Fibroblast of villous mesenchyme (primary cell): ENCODE measurements at places on chromosomes 11 and 22.

GRCh38 chr11:3959015-3959902, 103.8 kb downstream of the STIM1 start:
- peak; percentile 45 for DNase-seq

GRCh38 chr22:47230741-47231140, 468.3 kb downstream of the TBC1D22A start:
- no peak for DNase-seq

DNA sequence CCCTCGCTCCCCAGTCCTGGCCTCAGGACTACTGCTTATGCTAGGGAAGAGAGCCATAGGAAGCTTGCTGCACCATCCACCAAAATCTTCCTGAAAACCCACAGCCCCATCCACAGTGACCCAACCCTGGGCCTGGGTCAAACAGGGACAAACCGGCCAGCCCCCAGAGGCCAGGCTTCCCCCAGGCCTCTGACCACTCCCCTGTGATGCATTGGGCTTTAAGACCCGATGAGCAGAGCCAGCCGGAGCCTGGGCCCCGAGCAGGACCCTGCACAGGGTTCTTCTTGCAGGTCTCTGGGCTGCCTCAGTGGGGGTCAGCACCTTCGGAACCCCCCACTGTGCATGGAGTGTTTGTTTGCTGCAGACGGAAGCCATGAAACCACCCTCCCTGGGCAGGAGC, 583.7 kb downstream of the BRD1 start:
- DNase-seq, result no peak

DNA sequence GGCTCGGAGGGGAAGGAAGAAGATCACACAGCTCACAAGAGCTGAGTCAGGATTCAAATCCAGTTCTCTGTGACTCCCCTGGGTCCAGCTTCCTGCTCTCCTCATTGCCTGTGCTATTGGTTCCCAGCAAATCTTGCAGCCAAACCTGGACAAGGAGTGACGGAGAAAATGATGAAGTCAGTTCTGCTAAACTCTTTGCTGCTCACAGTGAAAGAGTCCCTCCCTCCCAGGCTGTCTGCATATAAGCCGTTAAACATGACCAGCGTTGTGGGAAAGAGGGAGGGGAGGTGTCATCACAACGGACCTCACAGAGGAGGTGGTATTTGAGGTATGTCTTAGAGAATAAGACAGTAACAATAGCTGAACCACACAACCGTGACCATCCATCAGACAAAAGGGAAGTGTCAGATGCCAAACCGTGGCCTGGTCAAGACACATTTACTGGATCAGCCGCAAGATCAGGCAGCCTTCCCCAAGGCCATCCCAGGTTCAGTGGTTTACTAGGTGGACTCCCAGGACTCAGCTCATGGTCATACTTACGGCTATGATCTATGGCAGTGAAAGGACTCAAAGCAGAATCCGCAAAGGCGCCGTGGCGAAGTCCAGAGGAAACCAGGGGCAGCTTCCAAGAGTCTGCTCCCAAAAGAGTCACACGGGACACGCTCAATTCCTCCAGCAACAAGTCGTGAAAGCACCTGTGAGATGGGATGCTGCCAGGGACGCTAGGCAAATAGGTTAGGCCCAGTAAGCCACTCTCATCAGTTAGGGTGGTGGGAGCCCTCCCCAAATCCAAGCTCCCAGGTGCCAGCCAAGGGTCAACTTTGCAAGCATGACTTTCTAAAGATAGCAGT, 2.8 kb upstream of the CYTH4 start:
- no peak for DNase-seq

DNA sequence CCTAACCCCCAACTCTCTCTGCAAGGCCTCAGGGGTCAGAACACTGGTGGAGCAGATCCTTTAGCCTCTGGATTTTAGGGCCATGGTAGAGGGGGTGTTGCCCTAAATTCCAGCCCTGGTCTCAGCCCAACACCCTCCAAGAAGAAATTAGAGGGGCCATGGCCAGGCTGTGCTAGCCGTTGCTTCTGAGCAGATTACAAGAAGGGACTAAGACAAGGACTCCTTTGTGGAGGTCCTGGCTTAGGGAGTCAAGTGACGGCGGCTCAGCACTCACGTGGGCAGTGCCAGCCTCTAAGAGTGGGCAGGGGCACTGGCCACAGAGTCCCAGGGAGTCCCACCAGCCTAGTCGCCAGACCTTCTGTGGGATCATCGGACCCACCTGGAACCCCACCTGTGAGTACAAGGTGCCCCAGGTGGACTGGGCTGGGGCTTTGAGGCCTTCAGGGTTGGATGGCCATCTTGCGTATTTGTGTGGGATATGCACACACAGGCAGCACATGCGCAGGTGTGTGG, at the start of gene BEST1:
Gene BEST1 (plus strand): TSS at position 317 of the 513 bp plus-strand sequence. CDS start 1,456 bp downstream, outside the sequence.
- no peak for DNase-seq

- DNase-seq, result peak; percentile 10
Observed at GRCh38 chr11:75938543-75938942, 123.5 kb downstream of the UVRAG start.

DNA sequence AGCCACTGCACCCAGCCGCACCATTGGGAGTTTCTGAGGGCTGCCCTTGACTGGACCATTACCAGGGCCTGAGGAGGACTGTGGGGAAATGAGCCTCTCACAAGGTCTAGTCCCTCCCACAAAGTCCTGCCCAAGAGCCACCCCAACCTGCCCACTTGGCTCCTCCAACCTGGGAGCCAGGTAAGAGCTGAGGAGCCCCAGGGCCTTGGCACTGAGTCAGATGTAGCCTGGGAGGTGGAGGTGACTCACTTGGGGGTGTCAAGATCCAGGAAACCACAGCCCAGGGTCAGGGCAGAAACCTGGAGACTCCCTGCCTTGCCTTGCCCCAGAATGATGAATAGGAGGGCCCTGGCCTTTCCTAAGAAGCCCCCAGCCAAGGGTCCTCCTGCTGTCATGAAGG, 25.8 kb upstream of the P2RY2 start:
- DNase-seq, result no peak

DNA sequence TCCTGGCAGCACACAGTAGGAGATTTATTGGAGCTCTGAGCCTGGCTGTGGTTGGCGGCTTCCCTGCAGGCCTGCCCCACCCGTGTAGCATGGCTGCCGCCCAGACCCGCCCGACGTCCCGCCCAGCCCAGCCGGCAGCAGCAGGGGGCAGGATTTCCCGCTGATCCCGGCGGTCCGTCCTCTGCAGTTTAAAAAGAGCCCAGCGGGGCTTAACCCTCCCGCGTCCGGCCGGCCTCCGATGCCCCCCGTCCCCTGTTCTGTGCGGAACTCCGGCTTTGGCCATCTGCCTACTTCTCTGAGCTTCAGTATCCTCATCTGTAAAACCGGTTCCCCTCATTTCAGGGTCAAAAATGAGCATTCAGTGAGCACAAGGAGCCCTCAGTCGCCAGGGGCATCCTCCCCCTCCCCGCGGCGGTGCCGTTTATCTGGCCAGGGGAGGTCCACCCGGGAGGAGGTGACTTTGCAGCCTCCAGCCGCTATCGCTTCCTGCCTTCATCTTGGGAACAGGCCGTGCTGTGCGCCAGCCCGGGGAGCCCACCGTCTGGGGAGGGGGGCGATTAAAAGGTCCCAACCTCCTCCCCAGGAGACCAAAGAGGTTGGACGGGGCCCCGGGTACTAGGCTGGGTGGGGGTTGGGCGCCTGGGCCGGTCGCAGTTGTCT, at the start of gene GAS2L1:
Gene GAS2L1 (plus strand): TSS at position 476 of the 660 bp plus-strand sequence. CDS start 1,456 bp downstream, outside the sequence.
- DNase-seq, result peak; percentile 78

GRCh38 chr22:49398646-49399045, 429.0 kb downstream of the BRD1 start:
- DNase-seq, result no peak

- peak; percentile 90 for DNase-seq
Observed at GRCh38 chr22:19463491-19464469, 15.2 kb downstream of the UFD1 start.

DNA sequence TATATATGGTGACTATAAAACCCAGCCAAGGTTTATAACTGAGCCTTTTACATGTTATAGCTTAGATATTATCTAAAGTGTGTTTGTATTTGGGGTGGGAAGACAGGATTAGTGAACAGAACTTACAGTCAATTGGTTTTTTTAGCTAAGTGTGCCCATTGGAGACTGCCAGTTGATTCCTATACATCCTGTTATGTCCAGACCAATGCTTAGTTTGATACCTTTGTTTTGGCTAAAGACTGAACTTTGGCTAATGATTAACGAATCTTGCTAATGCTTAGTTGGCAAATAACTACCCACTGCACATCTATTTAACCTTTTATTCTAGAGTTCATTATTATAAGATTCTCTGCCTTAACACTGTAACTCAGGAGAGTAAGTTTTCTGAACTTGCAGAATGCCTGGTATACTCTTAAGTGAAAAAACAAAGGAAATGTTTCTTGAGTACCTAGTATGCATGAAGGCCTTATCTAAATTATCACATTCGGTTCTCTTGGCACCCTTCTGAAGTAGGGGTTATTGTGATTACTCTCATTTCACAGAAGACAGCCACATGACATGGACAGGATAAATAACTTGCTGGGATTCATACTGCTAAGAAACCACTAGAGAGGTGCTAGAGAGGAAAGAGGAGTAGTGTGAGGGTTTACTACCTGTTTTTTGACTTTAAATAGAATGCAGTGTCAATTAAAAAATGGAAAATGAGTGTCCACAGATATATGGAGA, 54.0 kb downstream of the KREMEN1 start:
- DNase-seq, result no peak

DNA sequence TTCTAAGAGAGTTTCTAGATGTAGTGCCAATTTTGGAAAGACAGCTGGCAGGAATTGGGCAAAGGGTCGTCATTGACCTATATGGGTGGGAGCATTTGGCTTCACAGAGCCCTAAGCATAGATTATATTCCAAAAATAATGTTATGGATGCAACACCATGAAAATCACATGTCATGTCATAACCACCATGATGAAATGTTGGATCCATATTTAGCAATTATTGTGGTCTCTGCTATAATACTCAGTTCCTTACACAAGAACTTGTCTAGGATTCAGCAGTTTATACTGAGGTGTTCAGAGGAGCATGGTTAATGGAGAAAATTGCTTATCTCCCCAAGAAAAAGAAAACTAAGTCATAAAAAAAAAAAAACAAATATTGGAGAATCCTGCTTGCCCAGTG, 31.6 kb downstream of the NTM start:
- DNase-seq, result no peak

GRCh38 chr11:78291503-78292108, 102.9 kb downstream of the USP35 start:
- no peak for DNase-seq

- DNase-seq, result no peak
Observed at GRCh38 chr11:46210856-46211255, 66.6 kb upstream of the CREB3L1 start.

- no peak for DNase-seq
Observed at GRCh38 chr11:112227471-112227870, 1.2 kb downstream of the PTS start.

DNA sequence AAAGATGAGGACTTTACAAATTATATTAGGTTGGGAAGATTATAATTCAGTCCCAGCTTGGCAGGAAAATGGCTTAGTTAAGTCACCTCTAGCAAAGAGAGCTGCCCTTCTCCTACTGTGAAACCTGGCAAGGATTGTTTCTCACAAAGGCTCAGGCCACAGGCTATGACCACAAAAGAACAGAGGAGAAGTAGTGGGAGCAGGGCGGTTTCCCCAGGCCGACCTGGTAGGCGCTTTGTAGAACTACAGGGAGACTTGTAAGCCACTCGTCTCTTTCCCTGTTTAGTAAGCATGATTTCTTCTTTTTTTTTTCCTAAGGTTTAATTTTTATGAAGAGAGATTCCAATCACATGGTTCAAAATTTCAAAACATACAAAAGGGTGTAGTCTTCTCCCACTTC, 4.6 kb downstream of the SNAP29 start:
- no peak for DNase-seq

DNA sequence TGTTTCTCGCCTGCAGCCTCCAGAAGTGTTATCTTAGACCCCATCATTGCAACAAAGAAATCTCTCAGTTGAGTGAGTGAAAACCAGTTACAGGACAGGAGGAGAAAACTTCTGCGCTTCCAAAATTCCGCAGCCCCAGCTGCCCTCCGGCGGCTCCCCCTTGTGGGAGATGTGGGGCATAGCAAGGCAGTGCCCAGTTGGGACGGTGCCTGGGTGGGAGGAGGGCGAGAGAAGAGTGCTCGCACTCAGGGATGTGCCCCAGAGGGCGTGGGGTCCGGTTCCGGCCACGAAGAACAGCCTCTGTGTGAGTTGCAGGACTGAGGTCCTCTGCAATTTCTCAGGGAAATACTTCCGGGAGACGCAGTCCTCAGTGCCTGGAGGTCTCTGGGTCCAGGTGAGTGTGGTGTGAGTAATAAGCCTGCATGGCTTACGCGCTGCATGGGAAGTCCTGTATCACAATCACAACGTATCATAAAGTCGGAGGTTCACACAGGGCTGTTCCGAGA, 87.0 kb upstream of the BLID start:
- peak; percentile 78 for DNase-seq

DNA sequence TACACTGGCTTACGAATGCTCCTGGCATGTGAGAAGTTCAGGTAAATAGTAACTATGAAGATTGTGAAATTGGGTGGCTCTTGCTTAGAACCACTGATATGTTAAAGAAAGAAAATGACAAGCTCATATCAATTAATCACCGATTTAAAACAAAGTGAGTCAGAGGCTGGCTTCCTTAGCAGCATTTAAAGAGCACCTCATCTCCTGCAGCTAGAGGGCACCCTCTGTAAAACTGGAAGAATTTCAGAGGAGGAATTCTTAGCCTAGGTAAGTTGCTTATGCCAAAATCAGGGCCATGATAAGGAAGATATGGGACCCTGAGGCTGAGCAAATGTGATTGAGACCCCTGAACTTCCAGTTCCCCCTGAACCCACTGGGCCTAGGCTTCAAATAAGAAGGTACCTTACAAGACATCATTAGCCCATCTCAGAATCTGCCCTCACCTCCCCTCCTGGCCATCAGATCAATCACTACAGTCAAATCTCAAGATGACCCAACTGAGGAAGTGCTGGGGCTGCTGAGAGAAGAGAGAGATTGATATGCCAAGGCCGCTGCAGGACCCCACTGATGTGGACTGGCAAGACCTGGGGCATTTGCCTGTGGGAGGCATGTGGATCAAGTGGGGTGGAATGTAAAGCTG, 8.6 kb upstream of the CD3E start:
- peak; percentile 27 for DNase-seq

DNA sequence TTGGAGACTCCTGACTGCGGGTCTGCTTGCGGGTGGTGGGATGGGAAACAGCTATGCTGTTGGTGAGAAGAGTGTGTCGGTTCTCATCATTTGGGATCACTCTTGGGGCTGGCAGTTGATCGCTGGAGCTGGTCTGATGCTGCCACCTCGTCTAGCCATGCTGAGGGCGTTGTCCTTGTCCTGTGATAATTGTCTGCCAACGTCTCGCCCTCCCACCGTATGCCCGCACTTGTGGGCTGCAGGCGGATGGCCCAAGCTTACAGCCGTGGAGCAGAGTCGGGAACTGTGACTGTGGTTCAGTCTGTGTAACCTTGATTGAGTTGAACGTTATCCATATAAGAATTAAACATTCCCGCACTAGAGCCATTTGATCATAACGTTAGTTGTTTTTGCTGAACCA, 204.4 kb downstream of the TBC1D22A start:
- DNase-seq, result no peak

DNA sequence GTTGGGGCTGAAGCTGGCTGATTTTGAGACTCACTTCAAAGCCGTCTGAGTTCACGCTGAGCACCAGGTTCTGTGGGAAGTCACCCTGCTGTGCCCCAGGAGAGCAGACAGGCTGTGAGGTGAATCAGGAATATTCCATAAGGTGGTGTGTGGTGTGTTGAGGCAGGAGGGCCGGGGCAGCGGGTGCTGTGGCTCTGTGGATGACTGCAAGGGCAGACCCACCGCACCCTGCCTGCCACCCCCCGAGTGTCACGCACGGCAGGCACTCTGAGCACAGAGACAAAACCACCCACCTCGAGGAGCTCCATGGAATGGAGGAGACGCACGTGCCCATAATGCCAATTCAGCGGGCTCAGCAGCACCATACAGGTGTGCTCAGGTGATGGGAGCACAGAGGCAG, 147.8 kb downstream of the PKNOX2 start:
- DNase-seq, result no peak
